Ureter (tissue), 1 donor: ENCODE measurements at places on chromosomes 7 and 10. TPM values are rescaled to one million over a fixed set of nuclear protein-coding genes. Genes with fewer than 3 reads are reported as not detected.

Gene KIF11
- total RNA-seq, result 1.4 TPM

Gene GIMAP6
- total RNA-seq, result 26.3 TPM

Gene NPC1L1
- total RNA-seq, result 0.10 TPM

Gene TFR2
- total RNA-seq, result 2.2 TPM

Gene AKR1C2
- total RNA-seq, result 343 TPM

Gene WDFY4
- total RNA-seq, result 7.0 TPM

Gene RPEL1
- not detected for total RNA-seq

Gene ANXA11
- total RNA-seq, result 372 TPM

Gene MYO1G
- total RNA-seq, result 6.0 TPM

Gene PDE6C
- not detected for total RNA-seq

Gene SPDYE16
- 1.3 TPM for total RNA-seq

Gene SHOC2
- total RNA-seq, result 68.3 TPM

Gene EIF3A
- 134 TPM for total RNA-seq

Gene MBL2
- total RNA-seq, result not detected

Gene ITGA8
- total RNA-seq, result 58.6 TPM

Gene RAB19
- total RNA-seq, result 3.7 TPM

DNA sequence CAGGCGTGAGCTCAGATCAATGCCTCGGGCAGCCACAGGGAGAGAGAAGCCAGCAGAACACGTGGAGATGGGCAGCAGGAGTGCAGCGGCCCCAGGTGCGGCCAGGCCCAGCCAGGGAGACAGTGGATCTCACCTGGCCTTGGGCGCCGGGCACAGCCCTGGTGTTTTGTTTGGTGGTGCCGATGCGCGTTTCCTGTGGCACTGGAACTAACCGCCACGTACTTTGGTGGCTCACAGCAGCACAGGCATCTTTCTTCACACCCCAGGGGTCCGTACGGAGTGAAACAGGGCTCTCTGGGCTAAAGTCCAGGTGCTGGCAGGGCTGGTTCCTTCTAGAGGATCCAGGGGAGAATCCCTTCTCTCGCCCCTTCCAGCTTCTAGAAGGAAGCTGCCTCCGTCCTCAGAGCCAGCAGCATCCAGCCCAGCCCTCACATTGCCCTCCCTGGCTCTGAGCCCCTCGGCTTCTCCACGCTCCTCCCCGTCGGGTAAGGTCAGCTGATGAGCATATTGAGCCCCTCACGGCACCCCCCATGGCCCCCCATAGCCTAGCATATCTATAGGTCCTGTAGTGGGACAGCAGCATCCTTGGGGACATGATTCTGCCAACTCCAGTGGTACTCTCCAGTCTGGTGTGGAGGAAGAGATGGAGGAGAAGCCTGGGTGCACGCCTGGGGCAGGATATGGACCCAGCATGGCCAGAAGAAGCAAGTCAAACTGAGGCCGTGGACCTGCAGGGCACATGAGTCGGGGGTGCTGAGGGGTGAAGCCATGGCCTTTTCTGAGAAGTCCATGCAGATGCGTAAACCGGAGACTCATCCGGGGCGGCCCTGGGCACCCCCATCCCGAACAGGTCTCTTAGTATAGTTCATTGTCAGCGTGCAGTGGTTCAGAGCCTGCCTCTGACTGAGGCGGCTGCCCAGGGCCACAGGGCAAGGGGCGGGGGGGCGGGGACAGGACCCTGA, 43.4 kb upstream of the PPP2R2D start:
- DNase-seq, result peak; percentile 31

DNA sequence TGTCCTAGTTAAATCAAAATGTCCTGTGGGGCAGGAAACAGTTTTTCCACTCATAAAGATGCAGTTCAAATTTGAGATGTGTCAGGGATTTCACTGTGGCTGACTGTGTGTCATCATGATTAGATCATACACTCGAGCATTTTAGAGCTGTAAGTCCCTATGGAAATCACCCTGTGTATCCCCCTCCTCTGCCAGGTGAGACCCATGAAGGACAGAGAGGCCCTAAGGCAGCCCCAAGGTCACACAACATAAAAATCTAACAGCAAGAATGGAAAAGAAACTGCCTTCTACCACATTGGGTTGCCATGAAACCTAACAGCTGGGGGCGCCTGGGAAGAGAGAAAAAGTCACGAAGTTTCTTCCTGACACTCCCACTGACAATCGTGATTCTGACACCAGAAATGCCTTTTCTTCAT, 135.8 kb downstream of the KCNMA1 start:
- no peak for DNase-seq

DNA sequence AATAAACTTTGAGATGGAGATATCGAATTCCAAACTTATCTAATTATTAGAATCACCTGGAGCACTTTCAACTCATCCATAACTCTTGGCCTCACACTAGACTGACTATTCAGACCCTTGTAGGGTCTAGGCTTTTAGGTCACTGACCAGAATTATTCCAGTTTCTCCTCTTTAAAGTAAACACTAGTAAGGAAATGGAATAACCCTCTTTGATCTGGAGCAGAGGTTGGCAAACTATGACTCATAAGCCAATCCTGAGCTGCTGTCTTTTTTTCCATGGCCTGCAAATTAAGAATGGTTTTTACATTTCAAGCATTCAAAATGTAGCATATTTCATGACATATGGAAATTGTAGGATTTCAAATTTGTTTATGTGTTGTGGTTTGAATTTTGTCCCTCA, 1601.9 kb downstream of the REEP3 start:
- DNase-seq, result no peak

DNA sequence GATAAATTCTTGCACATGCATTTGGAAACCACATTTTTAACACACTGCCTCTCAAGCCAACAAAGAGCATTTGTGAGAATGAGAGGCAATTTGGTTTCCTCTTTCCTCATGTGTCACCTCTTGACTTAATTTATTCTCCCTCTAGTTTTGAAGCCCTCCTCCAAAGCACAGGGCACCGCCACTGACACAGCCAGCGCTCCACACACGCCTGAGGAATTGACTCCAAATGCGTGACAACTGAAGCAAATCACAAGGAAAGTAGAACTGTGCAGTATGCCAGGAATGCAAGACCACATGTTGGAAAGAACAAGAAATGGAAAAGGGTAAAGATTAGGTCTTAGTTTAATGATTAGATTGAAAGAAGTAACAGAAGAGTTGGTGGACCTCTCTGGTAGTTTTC, 173.3 kb downstream of the LSM5 start:
- no peak for DNase-seq

- DNase-seq, result no peak
These were observed 21.4 kb upstream of the GSDME start for GRCh38 chr7:24778543-24779282.

DNA sequence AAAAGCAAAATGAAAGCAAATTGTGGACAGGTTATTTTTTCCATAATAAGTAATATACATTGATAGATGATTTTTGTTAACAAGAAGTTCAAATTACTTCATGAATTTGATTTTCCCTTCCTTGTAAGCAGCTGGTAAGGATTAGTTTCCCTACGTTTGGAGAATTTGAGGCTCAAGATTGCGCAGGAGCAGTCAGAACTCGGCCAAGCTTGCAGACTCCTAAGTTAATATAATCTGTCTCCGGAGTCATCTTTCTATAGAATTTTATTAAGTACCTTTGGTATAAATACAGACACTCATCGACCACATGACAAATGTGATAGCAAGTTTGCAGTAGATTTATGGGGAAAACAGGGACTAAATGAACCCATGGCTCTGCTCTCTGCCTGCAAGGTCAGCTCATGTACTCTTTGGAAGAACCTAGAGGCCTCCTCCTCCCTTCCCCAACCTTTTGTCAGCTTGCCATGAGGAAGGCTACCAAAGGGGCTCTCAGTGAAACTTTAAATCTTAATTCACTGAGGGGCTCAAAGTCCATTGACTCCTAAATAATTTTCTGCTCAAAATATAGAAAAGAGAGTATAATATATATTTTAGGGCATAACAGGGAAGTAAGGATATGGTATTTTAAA, 89.2 kb upstream of the CTTNBP2 start:
- no peak for DNase-seq

DNA sequence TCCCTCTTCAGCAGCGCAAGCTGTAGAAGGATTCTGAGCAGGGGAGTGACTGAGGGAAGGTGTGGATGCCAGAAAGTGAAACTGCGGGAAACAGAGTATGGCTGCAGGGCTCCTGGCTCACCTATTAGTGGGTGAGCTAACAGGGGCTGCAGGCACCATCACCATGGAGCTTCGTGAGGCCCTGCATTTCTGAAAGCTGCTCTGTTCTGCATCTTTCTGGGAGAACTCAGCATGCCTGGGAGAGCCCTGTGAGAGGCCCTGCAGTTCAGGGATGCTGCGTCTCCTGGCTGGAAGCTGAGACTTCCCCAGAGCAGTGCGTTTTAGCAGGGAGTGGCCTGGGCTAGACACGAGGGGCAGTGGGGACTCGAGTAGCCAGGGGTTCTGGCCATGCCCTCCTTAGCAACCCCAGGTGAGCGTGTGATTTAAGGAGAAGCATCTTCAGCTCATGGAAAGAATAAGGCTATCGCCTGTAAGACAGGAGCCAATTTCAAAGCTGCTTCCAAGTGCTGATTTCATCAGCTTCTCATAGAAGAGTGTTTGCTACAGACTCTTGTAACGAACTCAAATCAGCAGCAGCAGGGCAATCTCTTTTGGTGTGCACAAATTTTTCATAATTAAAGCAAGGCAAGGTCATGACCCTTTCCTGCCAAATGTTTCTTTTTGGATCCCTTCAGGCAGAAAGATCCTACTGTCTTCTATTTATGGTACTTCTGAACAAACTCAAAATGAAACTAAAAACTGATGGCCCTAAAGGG, 293.6 kb upstream of the ZNF32 start:
- peak; percentile 29 for DNase-seq

- no peak for DNase-seq
These were observed 44.1 kb upstream of the PDGFA start for GRCh38 chr7:563629-564170.

DNA sequence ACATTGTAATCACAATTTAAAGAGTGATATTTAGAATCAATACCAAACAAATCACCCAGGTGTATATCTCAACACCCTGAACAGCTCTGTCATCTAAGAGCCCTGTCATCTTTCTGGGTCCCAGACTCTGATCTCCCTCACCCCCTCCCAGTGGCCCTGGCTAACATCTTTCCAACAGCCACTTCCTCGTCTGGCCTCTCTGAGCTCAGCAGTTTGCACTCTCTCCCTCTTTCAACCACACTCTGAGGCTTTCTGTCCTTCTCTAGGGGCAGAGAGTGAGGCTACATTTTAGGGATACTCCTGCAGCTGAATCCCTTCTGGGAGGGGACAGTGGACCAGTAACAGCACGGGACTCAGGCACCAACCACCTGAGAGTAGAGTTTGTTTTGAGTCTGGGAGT, 17.1 kb upstream of the PRRT4 start:
- DNase-seq, result no peak

DNA sequence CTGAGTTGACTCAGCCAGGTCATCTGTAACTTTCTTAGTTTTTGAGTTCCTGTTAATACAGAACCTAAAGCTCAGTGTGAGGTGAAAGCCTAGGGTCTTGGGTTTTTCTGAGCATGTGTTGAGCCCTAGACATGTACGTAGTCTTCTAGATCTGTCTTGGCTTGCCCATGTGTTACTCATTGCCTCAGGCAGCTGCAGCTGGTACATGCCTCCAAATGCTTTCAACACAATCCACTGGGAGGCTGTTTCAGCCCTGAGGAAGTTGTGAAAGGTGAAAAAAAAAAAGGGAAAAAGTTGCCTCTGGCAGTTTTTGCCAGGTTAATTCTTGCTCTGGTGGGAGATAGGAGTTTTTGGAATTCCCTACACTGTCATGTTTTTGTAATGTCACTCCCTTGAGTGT, 134.6 kb downstream of the RNF216 start:
- no peak for DNase-seq

DNA sequence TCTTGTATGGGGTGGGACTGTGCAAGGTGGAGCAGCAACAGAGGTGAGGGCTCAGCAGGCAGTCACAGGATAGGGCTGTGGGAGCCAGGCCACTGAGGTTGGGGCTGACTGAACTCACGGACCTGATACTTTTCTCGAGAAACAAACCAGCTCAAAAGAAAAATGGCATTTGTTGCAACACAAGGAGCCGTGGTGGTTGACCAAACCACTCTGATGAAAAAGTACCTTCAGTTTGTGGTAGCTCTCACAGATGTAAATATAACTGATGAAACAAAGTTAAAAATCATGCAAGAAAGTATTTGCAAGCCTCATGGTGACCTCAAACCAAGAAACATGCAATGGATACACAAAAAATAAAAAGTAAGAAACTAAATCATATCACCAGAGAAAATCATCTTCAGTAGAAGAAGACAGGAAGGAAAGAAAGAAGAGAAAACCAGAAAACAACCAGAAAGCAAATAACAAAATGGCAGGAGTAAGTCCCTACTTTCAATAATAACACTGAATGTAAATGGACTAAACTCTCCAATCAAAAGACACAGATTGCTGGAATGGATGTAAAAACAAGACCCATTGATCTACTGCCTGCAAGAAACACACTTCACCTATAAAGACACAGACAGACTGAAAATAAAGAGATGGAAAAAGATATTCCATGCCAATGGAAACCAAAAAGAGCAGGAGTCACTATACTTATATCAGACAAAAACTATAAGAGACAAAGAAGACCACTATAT, 48.9 kb upstream of the DUSP5 start:
- no peak for DNase-seq

GRCh38 chr7:19560111-19560883, 148.5 kb downstream of the POLR1F start:
- DNase-seq, result no peak

GRCh38 chr10:11448190-11448544, 163.3 kb downstream of the USP6NL start:
- DNase-seq, result no peak

DNA sequence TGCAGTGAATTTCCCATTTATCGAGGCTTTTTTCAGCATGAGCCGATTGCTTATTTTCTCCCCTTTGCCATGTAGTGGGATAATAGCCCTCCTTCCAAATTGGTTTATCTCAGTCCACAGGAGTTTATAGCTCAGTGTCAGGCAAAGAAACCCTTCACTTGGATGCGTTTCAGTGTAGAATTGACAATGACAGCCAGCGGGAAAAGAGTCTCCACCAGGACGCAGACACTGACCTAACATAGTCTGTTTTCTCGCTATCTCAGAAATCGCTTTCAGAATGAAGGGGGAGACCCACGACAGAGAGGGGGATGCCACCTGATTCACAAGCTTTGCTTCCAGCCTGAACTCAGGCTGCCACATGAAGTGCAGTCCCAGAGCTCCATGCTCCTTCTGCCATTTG, 43.5 kb upstream of the TCERG1L start:
- no peak for DNase-seq

GRCh38 chr10:22580711-22581110, 133.7 kb downstream of the PIP4K2A start:
- DNase-seq, result no peak

DNA sequence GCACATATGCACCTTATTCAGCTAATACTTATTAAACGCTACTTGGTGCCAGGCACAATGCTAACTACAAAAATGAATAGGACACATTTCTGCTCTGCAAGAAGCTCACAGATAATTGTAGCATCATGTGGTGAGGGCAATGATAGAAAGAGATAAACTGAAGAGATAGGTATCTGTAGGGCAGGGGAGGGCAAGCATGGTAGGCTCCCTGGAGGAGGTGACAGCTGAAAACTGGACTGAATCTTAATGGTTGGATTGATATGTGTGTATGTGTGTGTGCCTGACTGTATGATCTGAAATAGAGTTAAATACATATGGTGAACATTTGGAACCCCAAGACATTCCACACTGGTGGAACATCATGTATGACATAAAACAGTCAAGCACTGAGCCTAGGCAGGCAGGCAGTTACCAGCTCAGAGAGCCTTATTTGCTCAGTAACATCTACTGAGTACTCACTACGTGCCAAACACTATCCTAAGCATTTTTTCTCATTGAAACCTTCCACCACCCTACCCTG, 4.8 kb upstream of the CEP55 start:
- DNase-seq, result no peak
